Naive thymus-derived CD8-positive, alpha-beta T cell (primary cell): ENCODE measurements at places on chromosomes 6 and 20. TPM values are rescaled to one million over a fixed set of nuclear protein-coding genes. Genes with fewer than 3 reads are reported as not detected.

PPP1R16B gene
- 33.6 TPM for total RNA-seq

TREML2 gene
- total RNA-seq: 1.7 TPM

NNAT gene
- not detected for total RNA-seq

LRRC73 gene
- total RNA-seq: 0.41 TPM

HDGFL1 gene
- total RNA-seq: not detected

PKIB gene
- 0.65 TPM for total RNA-seq

SIGLEC1 gene
- 0.22 TPM for total RNA-seq

TMEM239 gene
- total RNA-seq: not detected

PEX3 gene
- 21.1 TPM for total RNA-seq

METTL24 gene
- total RNA-seq: 2.0 TPM

GRCh38 chr20:3129094-3129493, 30.6 kb downstream of the FASTKD5 start:
- no peak overlapping the region for H3K27ac ChIP-seq
- no peak for DNase-seq
- H3K27me3 ChIP-seq: no peaks in the 10 kb centered on the region
- H3K4me3 ChIP-seq: no peak overlapping the region
- H3K4me1 ChIP-seq: peaks cover 8% of the 10 kb centered on the region
- H3K36me3 ChIP-seq: no peaks in the 10 kb centered on the region

DNA sequence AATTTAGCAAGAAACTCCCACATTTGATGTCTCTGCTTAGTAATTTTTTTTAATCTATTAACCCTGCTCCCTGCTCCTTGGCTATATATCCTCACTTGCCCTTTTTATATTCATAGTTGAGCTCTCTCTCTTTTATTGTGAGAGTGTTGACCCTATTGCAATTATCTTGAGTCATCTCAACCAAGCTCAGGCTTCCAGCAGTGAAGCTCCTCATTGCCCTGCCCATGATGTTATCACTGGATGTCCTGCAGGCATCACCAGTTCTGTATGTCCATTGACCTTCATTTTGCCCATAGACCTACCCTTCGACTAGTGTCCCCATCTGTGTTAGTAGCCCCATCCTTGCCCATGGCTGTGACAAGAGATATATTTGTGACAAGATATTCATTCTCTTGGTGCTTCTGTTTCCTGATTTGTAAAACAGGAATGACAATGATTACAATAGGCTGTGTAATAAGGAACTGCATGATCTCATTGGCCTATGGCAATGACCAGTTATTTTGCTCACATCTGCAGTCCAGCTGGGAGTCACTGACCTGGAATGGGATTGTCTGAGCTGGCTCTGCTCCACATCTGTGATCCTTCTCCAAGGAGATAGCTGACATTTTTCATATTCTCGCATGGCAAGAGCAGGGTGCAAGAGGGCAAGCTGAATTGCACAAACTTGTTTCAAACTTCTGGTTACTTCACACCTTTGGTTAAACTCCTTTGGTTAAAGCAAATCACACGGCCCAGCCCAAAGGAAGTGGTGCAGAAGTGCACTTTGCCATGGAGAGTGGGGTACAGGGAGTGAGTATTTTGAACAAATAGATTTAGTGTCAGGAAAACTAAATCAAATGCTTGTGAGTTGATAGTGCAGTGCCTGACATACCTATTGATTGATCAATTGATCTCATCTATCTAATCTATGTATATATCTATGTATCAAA, 47.7 kb upstream of the CST5 start:
- peaks cover 4% of the 10 kb centered on the region for H3K36me3 ChIP-seq
- H3K27ac ChIP-seq: no peak overlapping the region
- DNase-seq: no peak
- H3K4me3 ChIP-seq: no peak overlapping the region
- no peaks in the 10 kb centered on the region for H3K27me3 ChIP-seq
- H3K4me1 ChIP-seq: peaks cover 33% of the 10 kb centered on the region

DNA sequence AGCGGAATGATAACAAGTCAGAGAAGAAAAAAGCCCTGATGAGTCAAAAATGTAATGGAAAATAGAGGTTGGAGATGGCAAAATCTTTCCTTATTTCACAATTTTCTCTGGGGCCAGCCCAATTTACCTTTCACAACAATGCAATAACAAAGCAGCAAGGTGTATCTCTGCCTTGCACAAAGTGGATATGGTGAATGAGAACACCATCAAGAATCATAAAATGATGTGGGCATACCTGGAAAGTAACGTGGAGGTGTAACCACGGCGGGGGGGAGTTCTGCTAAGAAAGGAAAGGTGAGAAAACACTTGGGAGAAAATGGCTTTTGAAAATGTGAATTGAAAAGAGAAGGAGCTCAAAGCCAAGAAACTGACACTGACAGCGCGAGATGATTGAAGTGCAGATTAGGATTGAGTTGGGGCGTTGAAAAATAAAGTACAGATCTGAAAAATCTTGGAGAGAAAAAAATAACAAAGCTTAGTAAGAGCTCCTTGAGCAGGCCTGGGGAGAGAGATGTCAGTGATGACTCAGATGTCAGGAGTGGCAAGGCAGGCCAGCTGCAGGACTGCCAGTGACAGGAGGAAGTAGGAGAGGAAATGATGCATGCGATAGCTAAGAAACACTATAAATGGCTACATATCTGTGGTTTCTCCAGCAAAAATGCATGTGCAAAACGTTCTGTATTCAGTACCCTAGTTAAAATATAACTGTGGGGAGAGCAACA, 26.2 kb downstream of the ARHGAP18 start:
- H3K27ac ChIP-seq: peak overlapping the region; percentile 27
- peaks cover 29% of the 10 kb centered on the region for H3K4me1 ChIP-seq
- peak overlapping the region; percentile 27 for H3K4me3 ChIP-seq
- H3K36me3 ChIP-seq: no peaks in the 10 kb centered on the region

DNA sequence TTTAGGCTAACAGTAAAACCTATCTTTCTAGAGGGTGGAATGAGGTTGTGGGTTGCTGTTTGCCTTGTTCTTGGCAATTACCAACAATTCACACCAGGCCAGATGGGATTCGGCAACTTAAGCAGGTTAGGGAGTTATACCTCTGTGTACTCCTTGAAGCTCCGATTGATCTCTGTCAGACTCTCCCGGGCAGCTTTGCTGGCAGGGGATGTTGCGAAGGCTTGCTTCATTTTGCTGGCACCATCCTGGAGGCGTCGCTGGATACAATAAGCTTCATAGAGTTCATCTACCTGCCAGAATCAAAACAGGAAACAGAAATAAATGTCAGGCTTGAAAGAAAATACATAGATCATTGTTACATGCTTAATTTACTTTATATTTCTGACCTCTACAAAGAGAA, 66.4 kb upstream of the ARMH2 start:
- peak overlapping the region; percentile 72 for H3K4me3 ChIP-seq
- H3K27ac ChIP-seq: peak overlapping the region; percentile 97
- DNase-seq: no peak
- peaks cover 49% of the 10 kb centered on the region for H3K36me3 ChIP-seq
- H3K27me3 ChIP-seq: no peaks in the 10 kb centered on the region

DNA sequence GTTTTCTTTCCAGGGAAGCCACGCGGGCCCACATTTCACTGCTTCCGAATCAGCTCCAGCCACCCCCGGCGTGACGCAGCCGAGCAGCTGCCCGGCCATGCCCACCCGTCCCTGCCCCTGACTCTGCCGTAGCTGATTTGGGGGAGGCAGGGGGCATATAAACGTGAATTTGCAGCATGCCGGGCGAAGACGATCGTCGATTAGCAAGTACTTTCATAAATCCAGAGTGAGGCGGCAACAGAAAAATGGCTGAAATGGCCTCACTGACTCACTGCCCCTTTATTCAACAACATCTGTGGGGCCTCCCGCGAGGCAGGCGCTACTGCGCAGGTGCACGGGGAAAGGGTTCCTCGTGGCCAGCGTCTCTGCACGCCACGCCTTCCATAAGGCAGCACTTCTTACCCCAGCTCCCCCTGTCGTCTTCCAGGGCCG, 118.0 kb downstream of the DLL1 start:
- no peak for DNase-seq
- peaks cover 3% of the 10 kb centered on the region for H3K4me1 ChIP-seq
- no peak overlapping the region for H3K27ac ChIP-seq
- no peaks in the 10 kb centered on the region for H3K36me3 ChIP-seq

GRCh38 chr6:170316071-170316470, 9.5 kb downstream of the FAM120B start:
- H3K4me3 ChIP-seq: no peak overlapping the region
- DNase-seq: no peak
- no peak overlapping the region for H3K27ac ChIP-seq

DNA sequence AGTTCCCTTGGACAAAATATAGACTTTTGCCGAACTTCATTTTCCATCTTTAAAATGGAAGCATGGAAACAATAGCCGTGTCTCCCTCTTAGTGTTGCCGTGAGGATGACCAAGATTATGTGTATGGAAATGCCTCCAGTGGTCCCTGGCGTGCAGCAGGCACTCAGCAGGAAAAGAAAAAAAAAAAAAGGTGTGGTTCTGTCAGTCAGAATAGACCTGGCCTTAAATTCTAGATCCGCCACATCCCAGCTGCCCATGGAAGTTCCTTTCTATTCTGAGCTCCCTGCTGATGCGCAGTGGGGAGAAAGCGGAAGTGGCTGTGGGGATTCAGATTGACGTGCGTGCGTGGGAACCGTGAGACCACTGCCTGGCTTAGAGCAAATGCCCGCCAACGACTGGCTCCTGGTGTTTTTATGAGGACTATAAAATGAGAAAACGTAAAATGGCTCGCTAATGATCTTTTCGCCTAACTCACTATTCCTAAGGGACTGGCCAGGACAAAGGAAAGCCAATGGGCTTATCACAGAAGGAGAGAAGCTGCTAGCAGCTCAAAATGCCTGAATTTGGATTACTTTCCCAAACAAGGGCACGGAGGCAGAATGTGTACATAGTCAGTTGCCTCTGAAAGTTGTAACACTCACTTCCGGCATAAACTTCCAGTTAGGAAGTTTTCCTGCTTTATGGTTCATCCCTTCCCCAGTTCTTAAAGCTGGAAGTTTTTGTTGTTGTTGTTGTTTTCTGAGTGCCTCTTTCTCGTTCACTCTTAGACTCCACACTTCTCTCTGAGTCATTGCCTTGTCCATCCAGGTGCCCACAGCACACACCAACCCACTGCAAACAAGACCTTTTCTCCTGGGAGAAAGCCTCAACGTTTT, 11.4 kb upstream of the PDE10A start:
- peaks cover 2% of the 10 kb centered on the region for H3K27me3 ChIP-seq
- no peak overlapping the region for H3K27ac ChIP-seq
- no peaks in the 10 kb centered on the region for H3K4me1 ChIP-seq
- DNase-seq: no peak

DNA sequence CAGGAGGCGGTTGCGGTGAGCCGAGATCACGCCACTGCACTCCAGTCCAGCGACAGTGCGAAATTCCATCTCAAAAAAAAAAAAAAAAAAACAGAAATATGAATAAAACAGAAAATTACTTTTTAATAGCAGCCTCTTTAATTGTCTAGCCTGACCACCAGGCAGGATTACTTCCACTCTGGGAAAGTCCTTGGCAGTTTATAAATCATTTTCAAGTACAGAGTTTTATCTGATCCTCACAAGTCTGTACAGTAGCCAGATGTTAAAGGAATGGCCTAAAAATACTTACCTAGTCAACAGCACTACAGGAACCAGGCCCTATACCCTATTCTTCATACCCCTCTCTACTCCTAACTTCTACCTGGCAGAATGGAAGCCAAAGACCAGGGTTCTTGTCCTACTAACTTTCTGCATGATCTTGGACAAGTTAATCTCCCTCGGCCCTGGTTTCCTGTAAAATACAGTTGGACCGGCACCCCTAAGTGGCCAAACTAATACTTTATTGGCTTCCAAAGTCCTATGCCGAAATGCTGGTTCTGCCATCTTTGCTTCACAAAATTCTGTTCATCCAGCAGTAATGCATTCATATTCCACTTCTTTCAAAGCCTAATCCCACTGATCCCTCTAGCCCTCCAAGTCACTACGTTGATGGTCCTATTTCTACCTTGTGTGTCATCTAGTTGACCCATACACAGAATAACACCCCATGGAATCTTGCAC, 1.9 kb downstream of the EIF2S2 start:
- H3K27me3 ChIP-seq: no peaks in the 10 kb centered on the region
- peak overlapping the region; percentile 95 for H3K4me3 ChIP-seq
- H3K27ac ChIP-seq: peak overlapping the region; percentile 85
- DNase-seq: no peak
- H3K4me1 ChIP-seq: peaks cover 53% of the 10 kb centered on the region

DNA sequence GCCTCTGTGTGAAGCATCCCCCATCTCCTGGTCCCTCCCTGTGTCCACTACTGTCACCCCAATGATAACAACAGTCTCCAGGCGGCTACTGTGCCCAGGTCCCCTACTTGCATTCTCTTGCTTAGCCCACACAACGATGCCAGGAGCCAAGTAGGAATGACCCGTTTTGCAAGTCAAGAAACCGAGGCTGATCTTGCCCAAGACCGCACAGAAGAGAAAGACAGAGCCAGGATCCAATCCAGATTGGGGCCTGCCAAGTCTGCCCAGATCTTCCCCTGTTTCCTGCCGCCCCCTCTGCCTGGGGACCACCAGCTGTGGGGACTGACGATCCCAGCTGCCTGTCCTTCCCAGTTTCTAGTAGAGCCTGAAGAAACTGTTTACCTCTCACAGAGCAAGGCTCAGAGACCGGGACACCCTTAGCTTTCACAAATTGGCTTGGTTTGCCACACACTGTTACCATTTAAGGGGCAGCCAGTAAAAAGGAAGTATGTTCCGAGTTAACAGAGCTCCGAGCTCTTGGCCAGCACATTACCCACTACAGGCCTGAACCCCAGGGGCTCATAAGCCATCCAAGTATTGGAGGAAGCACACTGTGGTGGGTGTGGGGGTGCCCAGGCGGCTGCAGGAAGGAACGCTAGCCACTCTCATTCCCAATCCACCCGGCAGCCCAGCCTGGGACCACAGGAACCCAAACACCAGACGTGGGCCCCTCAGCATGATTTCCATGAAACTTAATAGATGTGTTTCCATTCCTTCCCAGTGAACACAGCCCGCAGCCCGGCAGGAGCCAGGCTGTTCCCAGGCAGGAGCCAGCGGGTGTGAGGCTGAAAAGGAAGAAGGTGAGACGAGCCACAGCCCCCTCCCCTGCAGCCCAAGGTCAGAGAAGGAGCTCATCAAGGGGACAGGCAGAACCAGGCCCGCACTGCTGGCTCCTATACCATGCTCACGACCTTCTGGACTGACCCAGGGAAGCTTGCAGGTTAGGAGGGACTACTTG, 7.9 kb downstream of the KIAA1755 start:
- H3K36me3 ChIP-seq: no peaks in the 10 kb centered on the region
- H3K27ac ChIP-seq: no peak overlapping the region
- no peak for DNase-seq
- peaks cover 12% of the 10 kb centered on the region for H3K27me3 ChIP-seq
- no peaks in the 10 kb centered on the region for H3K4me1 ChIP-seq
- no peak overlapping the region for H3K4me3 ChIP-seq

GRCh38 chr6:166010136-166010960, 157.3 kb downstream of the TBXT start:
- no peak for DNase-seq
- no peak overlapping the region for H3K4me3 ChIP-seq
- H3K36me3 ChIP-seq: no peaks in the 10 kb centered on the region
- peaks cover 4% of the 10 kb centered on the region for H3K4me1 ChIP-seq
- peaks cover 73% of the 10 kb centered on the region for H3K27me3 ChIP-seq

- H3K36me3 ChIP-seq: no peaks in the 10 kb centered on the region
- DNase-seq: no peak
- no peaks in the 10 kb centered on the region for H3K27me3 ChIP-seq
Observed at GRCh38 chr20:23305098-23305497, 45.5 kb upstream of the NXT1 start.
